ENCODE measurements at places on chromosomes 11 and 22.

- no peak for DNase-seq
Observed at GRCh38 chr22:25626624-25626990, 62.1 kb downstream of the GRK3 start.

- no peak for DNase-seq
Observed at GRCh38 chr11:114180301-114181055, 115.7 kb upstream of the NNMT start.

GRCh38 chr22:40263191-40263590 is 83.1 kb upstream of the ADSL start:
- DNase-seq = no peak

DNA sequence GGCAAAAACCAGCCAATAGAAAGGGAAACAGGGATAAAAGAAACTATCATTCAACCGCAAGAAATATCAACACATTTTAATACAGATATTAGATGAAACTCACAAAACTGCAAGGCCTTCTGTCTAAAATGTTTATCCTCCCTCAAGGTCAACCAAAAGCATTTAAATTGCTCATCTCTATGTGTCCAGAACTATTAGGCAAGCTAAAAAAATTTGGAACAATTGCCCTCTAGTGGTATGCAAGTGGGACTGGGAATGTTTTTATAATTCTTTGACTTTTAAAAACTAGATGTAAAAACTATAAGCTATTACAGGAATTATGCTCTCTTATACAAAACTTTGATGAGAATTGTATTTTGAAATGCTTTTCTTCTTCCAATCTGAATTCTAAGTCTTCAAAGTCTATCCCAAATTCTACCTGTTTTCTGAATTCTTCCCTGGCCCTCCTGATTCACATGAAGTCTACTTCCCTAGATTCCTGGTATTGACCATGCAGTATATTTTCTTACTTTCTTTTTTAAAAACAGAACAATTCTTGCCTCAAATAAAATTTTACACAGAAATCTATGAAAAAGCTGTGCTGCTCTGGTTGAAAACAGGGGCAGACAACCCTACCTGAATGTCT is 4.9 kb downstream of the CWC15 start:
- DNase-seq = no peak

DNA sequence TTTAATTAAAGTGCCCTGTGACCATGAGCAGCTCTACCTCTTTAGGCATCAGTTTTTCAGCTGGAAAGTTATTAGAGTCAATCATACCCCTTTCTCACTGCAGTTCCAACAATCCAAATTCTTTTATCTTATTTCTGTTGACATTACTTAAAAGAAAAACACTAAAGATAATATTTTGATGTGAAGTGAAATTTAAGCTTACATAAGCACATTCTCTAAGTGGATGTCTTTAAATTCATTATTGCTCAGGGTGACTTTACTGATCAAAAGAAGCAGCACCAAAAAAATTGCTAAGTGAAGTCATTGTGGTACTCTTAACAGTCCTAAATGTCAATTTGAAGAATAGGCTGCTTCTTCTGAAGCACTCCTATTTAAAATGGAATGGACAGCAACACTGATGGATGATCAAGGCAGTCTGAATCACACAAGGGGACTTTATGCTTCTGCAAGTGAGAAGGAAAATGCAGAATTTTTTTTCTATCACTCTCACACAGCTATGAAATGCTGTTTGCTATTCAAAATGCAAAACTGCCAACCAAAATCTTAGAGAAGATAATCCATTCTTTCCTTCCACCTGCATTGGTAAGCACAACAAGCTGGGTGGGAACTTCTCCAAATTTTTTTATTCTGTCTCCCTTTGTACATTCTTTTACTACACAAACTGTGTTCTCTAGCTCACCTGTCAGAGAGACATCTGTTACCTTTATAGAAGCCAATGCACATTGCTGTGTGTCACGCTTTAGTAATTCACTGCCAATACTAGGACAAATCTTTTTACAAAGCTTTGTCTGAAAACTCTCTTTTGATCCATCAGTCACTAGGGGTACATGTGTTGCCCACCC is 179.9 kb downstream of the GRIA4 start:
- DNase-seq = no peak

GRCh38 chr11:69403556-69404215 is 77.8 kb upstream of the LINC01488 start:
- DNase-seq = no peak

- no peak for DNase-seq
Observed at GRCh38 chr22:47139790-47140119, 377.3 kb downstream of the TBC1D22A start.

- DNase-seq = no peak
Observed at GRCh38 chr11:94815705-94816344, 47.7 kb downstream of the AMOTL1 start.

DNA sequence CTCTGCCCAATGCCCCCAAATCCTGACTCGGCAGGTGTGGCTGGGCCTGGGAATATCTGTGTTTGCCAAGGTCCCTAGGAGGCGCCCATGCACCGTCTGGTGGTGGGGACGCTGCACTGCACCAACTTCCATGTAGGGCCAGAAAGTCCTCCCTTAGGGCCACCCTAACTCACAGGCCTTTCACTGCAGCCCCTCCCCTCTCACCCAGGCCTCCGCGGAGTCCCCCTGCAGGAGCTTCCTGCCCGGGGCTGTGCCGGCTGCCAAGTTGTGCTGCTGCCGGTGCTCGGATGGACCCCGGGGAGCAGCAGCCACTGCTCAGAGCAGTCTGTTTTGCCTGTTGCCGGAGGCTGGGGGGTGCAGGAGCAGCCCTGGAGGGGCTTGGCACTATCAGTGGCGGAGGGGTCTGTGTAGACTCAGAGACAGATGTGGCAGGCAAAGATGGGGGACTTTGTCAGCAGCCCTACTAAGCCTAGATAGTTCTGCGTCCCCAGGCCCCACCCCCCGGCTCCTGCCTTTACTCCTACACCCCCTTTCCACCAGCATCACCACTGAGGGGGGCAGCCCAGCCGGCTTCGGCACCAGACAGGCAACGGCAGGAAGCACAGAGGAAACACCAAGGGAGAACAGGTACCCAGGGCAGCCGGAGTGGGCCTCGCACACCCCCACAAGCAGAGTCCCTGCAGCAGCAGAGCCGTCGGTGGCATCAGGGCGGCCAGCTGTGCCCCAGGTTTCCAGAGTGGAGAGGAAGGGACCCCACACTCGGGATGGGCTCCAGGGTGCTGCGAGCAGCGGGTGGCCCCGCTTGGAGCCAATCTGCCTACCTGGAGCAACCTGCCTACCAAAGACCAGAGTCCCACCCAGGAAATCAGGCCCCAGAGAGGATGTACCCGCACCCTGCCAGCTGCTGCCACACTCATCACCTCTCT is 124.3 kb downstream of the TRIM29 start:
- no peak for DNase-seq

GRCh38 chr11:79396674-79397073 is 44.2 kb downstream of the TENM4 start:
- DNase-seq = no peak

- DNase-seq = no peak
Observed at GRCh38 chr11:68315171-68315920, 3.0 kb downstream of the LRP5 start.

GRCh38 chr11:22869325-22869724 is 9.1 kb upstream of the CCDC179 start:
- DNase-seq = no peak

DNA sequence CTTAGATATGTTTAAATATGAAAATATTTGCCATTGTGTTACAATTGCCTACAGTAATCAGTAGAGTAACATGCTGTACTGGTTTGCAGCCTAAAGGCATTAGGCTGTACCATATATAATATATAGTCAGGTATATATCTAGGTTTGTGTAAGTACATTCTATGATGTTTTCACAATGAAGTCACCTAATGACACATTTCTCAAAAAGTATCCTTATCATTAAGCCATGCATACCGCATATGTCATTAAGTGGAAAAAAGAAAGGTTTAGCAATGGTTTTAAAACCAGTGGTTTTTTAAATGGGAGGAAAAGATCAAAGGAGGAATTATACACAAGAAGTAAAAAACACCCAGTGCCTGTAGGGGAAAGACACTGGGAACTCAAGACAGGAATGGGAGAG is 122.7 kb downstream of the RBFOX2 start:
- DNase-seq = no peak

DNA sequence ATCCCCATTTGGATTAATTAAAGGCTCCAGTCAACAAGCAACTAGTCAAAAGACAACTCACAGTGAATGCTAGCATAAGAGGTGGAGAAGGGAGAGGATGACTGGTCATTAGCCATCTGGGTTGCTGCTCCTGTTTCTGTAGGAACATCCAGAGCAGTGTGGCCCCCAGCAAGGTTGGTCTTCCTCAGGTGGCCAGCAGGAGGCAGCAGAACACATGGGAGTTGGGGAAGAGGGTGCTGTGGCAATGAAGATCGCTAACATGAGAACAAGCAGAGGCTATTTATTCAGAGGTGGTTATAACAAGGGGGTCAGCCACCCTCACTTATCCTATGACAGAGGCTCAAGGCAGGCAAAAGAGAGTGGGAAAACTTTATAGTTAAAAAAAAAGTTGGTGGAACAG is 21.3 kb downstream of the IZUMO1R start:
- no peak for DNase-seq

GRCh38 chr11:76419896-76420295 is 24.9 kb upstream of the EMSY start:
- DNase-seq = no peak

GRCh38 chr22:25082096-25082495 is 117.6 kb upstream of the CRYBB3 start:
- no peak for DNase-seq

DNA sequence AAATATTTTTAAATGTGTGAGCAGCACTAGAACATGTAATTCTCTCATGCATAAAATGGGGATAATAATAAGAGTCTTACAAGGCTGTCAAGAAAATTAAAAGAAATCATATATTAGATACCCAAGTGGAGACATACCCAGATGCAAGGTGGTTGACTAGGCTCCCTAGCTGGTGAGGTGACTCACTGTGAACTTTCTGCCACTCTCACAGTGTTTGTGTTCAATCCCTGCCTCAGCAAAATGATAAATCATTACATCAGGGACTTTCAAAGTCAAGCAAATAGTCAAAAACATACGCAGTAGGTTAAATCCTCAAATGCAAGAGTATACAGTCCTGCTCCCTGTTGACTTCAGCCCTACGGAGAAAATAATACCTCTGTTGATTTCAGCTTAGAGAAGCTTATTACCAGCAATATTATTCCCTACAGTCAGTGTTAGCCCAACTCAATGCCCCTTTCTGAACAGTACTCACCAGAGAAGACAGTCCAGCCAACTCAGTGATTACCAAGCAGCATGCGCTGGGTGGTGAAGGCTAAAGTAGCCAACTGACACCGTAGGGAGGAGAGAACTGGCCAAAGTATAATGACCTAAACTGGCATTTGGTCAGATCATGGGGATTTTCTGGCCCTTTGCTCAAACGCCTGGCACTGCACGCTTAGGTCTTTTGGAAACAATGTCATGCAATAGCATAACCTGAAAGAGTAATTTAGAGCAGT is 73.1 kb upstream of the BARX2 start:
- no peak for DNase-seq

DNA sequence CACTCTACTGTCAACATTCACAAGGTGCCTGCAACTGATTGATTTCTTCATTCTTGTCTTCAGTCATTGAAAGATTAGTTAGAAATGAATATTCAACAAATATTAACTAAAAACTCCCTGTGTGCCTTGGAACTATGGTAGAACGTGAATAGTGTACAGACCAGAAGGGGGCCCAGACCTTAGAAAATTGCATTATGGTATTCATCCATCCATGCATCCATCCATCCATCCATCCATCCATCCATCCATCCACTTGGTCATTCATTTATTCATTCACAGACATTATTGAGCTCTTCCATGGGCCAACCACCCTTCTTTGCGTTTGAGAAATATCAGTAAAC is 10.2 kb upstream of the ACCSL start:
- no peak for DNase-seq

- no peak for DNase-seq
Observed at GRCh38 chr11:63532799-63533475, 3.7 kb upstream of the PLAAT4 start.

DNA sequence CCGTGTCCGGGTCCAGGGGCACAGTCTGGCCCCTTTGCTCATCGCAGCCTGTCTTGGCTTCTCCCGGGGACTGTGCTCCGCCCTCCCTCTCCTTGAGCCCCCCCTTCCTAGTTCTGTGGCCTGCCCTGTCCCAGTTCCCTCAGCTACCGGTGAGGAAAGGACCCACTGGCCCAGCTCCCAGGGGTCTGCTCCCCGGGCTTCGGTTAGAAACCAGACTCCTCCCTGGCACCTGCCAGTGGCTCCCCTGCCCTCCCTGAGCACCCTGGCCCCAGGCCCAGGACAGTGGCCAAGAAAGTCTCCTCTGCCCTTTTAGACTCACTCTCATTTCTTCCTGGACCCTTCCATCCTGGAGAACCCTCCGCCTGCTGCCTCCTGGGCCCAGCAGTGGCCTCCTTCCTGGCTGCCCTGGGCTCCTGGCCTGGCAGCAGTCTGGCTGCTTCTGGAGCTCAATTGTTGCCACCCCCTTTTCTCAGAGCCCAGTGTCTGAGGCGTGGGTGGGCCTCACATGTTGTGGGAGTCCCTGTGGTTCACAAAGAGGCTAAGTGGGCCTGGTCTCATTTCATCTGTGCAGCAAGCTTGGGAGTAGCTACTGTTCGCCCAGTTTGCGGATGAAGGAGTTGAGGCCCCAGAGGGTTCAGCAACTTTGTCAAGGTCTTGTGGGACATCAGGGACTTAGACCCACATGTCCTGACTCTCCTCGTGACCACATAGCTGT is 12.6 kb downstream of the PRDM11 start:
- DNase-seq = no peak

DNA sequence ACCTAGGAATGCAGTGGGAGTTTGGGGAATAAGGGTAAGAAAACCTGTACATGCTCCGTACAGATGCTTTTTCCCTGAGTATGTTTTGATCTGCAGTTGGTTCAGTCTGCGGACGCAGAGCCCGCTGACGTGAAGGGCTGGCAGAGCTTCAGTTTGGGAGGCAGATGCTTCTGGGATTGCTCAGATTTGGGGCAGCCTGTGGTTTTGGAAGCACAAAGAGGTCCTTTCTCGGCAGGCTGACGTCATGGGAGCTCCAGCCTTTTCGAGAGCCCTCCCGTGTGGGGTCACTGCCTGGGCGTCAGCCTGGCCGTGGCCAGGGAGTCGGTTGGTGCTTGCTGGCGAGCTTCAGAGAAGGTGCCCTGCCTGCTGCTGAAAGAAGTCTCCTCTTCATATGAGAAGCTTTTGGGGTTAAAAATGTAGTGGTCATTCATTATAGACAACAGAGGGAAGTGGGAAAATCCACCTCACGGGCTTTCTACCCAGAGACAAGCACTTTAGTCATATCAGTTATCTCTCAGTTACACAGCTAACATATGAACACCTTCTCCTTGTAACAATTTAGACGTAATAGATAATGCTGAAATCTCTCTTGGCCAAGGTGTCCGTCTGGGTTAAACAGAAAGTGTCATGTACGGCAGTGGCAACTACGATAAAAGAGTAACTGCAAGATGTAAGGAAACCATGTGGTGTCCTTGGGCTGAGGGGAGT is 26.8 kb downstream of the TPCN2 start:
- no peak for DNase-seq

- no peak for DNase-seq
Observed at GRCh38 chr11:79019277-79019676, 421.6 kb downstream of the TENM4 start.

DNA sequence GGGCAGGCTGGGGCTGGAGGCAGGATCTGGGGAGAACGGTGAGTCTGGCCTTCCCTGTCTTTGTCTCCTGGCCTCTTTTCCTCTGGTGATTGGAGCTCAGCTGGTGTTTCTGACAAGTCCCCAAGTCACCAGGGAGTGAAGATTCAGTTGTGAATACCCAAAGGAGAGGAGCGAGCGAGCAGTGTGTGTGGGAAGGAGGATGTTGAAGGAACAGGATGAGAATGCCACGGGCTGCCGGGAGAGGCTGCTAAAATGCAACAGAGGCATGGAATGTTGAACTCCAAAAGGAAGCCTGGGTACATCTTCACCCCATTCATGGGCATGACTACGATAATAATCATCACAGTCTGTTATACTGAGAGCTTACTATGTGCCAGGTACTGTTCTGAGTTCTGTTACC is 163.3 kb downstream of the CEP164 start:
- DNase-seq = no peak

All from activated CD8-positive, alpha-beta memory T cell treated with anti-CD3 and anti-CD28 coated beads for 48 hours (primary cell).